ENCODE measurements at places on chromosomes 12 and 14. TPM values are rescaled to one million over a fixed set of nuclear protein-coding genes. Genes with fewer than 3 reads are reported as not detected.

CEBPE gene
- not detected for total RNA-seq

DNA sequence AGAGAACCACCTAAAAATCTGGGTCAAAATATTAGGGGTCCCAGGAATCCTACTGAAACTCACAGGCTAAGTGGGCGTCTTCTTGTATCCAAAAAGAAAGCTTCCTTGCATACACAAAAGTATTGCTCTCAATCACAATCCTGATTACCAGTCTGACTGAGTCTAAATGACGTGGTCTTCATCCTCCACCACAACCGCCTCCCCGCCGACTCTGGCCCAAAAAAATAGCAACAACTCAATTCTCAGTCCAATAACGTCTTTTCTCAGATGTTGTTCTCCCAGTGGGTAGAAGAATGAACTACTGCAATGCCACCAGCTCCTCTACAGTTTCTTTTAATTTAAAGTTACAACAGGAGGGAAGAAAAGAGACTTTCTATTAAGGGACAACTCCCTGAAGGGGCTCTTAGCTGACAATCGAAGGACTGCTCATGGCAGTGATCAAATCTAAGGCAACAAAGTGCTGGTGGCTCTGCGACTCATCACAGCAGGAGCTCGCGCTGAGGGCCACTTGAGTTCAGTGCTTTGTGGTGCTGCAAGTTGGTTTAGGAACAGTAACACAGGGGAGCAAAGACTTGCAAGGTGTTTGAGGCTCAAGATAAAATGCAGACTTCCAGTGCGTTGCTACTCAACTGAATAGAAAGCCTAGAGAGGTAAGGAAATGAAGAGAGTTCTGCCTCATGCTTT, 394.1 kb downstream of the BCAT1 start:
- no peak for DNase-seq
- H3K36me3 ChIP-seq = no peaks in the 10 kb centered on the region
- H3K4me3 ChIP-seq = no peak overlapping the region
- no peaks in the 10 kb centered on the region for H3K4me1 ChIP-seq
- no peak overlapping the region for H3K27ac ChIP-seq

DNA sequence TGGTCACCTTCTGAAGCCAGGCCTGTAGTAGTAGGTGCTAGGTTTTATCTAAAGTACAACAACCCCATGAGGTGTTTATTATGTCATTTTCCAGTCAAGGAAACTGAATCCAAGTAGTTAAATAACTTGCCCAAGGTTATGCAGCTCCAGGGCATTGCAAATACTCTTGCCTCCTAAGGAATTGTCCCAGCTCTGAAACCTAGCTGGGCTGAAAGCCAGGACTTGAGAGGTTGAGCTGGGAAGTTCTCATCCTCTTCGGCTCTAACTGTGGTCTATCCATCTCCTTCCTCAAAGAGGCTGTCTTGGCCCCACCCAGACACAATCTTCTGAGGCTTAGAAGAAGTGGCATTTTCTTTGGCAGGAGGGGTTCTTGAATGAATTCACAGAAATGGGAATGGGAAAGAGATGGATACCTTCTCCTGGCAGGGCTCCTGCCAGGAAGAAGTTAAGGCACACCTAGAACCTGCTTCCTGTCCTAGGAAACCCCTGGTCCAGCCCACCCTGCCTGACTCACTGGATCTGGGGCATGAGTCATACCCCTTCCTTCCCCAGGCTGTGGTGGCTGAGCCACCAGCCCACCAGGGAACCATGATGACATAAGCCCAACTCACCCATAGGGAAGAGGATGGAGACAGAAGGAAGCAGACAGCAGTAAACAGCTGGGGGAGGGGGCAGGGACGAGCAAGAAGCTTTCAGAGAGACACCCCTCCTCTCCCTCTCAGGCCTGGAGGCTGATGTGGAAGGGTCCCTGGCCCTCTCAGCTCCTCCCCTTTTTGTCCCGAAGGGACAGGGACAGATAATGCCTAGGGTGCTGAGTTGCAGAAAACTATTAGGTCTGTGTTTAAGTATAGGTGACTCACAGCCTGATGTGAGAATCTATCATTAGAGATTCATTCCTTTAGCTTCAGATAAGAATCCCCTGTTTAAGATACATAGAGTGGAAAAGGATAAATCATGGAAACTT, 2.1 kb upstream of the PLEK2 start:
- H3K4me3 ChIP-seq = no peak overlapping the region
- no peak overlapping the region for H3K27ac ChIP-seq
- no peaks in the 10 kb centered on the region for H3K27me3 ChIP-seq
- no peaks in the 10 kb centered on the region for H3K36me3 ChIP-seq

DNA sequence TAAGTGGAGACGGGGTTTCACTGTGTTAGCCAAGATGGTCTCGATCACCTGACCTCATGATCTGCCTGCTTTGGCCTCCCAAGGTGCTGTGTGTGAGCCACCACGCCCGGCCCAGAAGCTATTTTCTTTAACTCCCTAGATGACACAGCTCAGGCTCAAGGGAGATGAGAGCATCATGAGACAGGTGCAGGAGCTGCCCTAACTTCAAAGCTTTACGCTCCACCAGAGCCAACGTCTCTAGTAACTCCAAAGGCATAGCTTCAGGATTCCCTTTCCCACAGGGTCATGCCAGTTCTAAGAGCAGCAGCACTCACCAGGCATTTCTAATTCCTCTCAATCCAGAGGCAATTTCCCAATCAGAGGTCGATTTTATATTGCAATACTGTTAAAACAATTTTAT, 21.0 kb downstream of the NDUFA12 start:
- no peaks in the 10 kb centered on the region for H3K27me3 ChIP-seq
- H3K4me1 ChIP-seq = peaks cover 53% of the 10 kb centered on the region
- H3K4me3 ChIP-seq = no peak overlapping the region
- H3K27ac ChIP-seq = no peak overlapping the region

DNA sequence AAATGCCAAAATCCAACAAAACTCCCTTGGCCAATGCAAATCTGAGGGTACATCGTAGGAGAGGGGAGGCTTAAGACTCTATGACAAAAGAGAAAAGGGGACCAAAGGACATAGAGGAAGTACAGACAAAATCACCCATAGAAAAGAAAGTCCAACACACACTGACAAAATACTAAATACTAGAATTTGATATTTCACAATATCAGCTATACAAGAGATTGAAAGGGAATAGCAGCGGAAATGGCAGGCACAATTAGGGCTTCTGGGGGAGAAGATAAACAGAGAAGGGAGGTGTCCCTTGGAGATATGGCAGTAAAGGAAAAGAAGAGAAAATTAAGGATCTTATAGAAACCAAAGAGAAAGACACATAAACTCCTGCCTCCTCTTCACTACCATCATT, 29.0 kb downstream of the ATP2B1 start:
- no peak for DNase-seq
- H3K4me3 ChIP-seq = no peak overlapping the region
- H3K4me1 ChIP-seq = peaks cover under 1% of the 10 kb centered on the region
- no peaks in the 10 kb centered on the region for H3K27me3 ChIP-seq
- H3K27ac ChIP-seq = no peak overlapping the region

All from CD4-positive, alpha-beta T cell (primary cell).